ENCODE measurements at places on chromosomes 2 and 18.

DNA sequence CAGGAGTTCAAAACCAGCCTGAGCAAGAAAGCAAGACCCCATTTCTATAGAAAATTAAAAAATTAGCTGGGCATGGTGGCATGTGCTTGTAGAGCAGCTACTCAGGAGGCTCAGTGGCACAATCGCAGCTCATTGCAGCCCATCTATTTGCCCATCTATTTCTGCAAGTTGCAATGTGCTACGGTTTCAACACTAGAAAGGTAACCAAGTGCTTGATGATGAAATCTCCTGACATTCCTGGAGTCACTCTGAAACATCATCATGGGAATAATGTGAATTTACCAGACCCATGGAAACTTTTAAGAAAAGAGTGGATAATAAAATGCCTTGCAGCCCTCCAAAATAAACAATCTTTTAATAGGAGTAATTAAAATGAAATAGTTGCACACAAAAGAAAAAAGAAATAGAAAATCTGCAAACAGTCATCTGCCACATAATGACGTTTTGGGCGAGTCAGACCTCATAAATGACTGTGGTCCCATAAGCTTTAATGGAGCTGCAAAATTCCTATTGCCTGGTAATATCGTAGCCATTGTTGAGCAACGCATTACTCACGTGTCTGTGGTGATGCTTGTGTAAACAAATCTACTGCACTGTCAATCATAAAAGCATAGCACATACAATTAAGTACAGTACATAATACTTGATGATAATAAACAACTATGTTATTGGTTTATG, 46.6 kb upstream of the AMMECR1L start:
- no peak for DNase-seq

- no peak for DNase-seq
These were observed 308.4 kb downstream of the XIRP2 start for GRCh38 chr2:167196461-167197252.

DNA sequence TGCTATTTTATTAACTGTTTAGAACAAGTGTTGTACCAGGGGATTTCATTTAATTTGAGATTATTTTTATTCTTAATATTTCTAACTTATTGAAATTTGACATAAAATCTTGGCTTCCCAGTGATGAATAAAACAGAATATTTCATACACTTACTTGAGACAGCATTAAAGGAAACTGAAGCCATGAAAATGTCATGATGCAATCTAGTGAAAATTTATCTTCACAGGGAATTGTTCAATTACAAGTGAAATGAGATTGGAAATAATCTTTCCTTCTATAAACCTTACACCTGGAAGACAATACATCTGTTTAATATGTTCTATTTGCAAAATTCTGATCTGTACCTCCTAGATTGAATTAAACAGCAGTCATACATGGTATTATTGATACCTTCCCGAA, 511.0 kb upstream of the CDH7 start:
- DNase-seq: no peak

GRCh38 chr2:190627448-190628412, 21.2 kb upstream of the NAB1 start:
- DNase-seq: no peak

DNA sequence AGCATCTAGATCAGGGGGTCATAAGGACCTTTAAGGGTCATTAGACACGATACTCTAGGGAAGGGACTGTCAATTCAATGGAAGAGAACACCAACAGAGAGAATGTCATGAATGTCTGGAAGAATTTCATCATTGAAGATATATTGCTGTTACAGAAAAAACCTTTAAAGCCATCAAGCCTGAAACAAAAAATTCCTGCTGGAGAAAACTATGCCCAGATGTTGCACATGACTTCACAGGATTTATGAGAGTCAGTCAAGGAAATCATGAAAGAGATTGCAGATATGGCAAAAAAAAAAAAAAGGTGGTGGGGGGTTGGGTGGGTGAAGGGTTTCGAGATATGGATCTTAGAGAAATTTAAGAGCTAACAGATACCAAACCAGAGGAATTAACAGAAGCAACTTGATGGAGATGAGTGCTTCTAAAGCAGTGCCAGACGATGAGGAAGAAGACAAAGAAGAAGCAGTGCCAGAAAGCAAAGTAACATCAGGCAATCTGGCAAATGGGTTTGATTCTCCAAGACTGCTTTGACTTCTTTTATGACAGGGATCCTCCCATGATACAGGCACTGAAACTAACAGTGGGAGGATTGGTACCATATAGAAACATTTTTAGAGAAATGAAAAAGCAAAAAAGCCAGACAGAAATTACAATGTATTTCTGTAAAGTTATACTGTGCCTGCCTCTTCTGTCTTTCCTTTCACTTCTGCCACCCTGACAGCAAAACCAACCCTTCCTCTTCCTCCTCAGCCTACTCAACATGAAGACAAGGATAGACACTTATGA, 28.5 kb downstream of the MAP4K3 start:
- DNase-seq: no peak

DNA sequence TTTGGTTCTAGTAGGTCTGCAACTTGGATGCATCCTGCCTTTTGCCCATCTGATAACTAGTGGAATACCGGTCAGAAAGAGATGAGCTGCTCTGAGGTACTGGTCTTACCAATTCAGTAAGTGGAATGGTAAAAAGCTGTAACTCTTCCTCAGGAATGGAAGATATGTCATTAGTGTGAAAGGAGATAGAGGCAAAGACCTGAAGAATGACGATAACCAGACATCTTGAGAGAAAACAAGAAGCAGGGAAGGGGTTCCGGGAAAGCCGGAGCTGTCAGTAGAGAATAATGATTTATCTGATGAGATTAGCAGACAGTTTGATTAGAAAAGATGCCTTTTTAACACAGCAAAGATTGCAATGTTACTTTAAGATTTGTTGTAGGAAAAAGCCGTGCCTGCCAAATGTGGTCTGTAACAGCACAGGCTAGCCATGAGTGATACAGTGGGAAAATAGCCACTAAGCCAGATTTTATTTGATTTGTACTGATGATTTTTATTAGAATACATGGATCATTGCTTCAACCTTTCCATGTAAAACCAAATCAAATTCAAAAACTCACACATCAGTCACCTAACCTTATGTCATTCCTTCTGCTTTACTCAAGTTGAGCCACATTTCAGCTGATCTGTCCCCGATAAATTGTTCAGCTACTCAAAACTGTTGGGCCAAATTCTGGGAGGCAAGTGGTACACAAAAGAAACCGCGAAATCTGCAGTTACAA, 110.0 kb downstream of the TCF4 start:
- DNase-seq: no peak

DNA sequence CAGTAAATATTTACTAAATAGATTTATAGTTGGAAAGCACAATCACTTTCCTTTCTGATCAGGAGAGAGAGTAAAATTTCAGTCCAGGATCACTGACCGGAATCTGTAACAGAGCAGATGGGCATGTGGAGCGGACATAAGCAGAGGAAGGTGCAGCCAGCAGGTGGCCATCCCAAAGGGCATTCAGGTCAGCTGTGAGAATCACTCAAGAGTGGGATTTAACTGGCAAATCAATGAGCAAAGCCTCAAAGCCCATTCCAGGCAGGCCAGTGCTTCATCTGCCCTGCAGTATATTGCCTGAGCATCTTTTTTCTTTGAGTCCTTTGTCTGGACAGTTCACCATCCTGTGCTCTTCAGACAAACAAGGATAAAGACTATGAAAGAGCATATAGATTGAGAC, 166.4 kb upstream of the SLC14A2 start:
- no peak for DNase-seq

GRCh38 chr2:200950378-200950777, 13.1 kb downstream of the ORC2 start:
- DNase-seq: no peak

DNA sequence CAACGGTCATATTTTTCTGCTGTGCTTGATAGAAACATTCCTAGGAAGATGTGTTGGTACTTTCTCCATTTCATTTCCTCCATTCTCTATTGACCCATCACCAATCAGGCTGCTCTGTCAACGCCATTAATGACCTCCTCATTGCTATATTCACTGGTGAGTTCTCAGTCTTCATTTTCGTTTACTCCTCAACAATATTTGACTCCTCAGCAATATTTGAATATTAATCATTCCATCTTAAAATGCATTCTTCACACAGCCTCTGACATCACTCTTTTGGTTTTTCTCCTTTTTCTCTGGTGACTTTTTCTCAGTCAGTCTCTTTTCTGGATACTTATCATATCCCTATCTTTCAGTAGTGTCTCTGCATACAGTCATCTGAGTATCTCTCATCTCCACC, 323.5 kb upstream of the CRIM1 start:
- DNase-seq: no peak

GRCh38 chr2:57893786-57894185, 152.8 kb upstream of the VRK2 start:
- no peak for DNase-seq

DNA sequence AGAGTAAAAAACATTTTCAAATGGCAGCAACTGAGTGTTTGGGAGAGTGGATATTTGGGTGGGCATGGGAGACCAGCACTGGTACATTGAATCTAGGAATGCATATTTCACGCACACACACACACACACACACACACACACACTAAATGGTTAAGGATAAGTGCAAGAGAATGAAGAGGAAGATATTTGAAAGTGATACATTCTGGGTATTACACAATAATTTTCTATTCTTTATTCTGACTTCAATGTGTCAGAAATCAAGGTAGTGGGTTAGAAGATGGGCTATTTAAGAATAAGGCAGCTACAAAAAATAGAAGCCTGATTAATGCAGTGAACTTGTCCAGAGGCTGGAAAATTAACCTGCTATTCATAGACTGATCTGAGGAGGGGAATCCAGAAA, 577.0 kb downstream of the TMEM182 start:
- no peak for DNase-seq

DNA sequence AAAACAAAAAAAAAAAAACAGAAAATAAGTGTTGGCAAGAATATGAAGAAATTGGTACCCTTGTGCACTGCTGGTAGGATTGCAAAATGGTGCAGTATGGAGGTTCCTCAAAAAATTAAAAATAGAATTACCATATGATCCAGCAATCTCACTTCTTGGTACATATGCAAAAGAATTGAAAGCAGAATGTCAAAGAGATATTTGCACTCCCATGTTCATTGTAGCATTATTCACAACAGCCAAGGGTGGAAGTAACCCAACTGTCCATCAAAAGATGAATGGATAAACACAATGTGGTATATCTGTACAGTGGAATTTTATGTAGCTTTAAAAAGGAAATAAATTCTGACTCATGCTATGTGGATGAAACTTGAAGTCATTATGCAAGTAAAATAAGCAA, 72.8 kb upstream of the POU3F3 start:
- DNase-seq: no peak

- no peak for DNase-seq
These were observed 71.6 kb downstream of the TDRD15 start for GRCh38 chr2:21195326-21195725.

DNA sequence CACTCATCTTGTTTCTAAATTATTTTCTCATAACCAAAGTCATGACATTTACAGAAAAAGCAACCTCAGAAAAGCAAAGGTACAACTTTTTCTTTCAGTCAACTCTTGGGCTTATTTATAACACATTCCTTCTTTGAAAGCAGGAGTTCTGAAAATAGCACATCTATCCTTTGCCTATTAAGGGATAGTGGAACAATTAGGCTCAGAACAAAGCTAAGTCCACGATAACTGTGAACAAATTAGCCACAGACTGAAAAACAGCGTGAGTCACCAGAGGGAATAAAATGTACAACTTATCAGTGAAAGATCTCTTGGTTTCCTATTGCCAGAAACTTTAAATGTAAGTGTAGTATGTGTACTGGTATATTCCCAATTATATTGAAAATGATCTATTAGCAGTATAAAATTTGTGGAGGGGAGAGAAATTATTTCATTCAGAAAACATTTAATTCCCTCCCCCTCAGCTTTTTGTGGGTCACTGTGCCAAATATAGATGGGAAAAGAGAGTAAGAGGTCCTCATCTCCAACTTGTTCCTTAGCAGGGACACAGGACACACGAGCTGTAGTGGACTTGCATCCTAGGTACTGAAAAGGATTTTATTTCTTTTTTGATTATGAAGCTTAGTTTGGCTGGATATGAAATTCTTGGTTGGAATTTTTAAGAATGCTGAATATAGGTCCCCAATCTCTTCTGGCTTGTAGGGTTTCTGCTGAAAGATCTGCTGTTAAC, 15.4 kb upstream of the MATN3 start:
- no peak for DNase-seq

DNA sequence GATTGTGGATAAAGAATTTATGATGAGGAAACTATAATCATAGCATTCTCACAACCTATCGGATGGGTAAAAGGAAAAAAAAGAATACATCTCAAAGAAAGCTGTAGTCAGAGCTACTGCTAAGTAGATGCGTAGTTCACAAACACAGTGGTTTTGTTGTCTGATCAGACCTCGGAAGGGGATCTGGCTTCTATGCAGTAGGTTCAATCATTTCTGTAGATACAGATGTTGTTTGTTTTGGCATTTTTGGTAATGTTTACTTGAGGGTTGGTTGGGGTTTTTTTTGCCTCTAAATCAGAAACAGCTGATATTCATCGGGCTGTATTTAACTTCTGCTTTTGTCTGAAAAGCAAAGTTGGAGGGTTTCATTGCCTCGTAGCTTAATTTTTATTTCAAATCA, 42.1 kb downstream of the NPAS2 start:
- no peak for DNase-seq

GRCh38 chr18:26863921-26864497, 1.5 kb downstream of the AQP4 start:
- no peak for DNase-seq

GRCh38 chr2:148965623-148966437, 72.7 kb upstream of the LYPD6B start:
- no peak for DNase-seq

- no peak for DNase-seq
These were observed 191.0 kb downstream of the HNMT start for GRCh38 chr2:138155304-138155703.

- no peak for DNase-seq
These were observed 39.1 kb upstream of the DNMT3A start for GRCh38 chr2:25380586-25381375.

DNA sequence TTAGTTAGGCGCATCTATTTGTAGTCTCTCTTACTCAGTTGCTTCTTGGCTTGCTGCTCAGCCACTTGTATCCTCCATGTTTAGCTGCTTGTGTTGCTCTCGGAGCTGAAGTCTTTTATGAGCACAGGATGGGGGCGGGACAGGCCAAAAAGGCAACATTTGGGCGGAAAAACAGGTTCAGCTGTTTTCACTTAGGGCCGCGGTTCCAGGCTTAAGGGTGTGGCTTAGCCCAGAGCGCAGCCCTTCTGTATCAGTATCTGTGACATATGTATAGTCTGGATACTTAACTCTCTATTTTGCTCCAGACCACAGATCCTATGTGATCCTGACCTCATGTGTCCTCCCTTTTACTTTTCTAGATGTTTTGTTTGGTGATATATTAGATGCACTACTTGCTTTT, 763.5 kb downstream of the SUCLG1 start:
- no peak for DNase-seq
